ENCODE measurements at places on chromosomes 2 and 18.

- DNase-seq: no peak
Observed at GRCh38 chr2:77192811-77193289, 329.3 kb downstream of the LRRTM4 start.

GRCh38 chr2:207160115-207160514, 5.6 kb downstream of the KLF7 start:
- no peak for DNase-seq

DNA sequence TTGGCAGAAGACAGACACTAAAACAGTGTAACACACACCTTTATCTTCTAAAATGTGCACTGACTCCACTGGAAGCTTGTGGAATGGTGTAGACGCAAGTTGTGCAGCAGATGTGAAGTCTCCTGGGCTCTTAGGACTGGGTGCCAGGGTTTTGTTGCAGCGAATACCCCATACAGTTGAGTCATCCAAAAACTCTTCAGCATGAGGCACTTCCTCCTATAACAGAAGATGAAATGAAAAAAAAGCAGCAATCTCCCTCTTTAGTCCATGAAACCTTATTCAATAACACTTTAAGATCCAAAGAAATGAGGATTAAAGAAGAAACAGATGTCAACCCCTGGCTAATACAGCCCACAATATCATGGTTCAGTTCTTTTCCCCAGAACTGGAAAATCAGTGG, 22.2 kb downstream of the BUB1 start:
- no peak for DNase-seq

DNA sequence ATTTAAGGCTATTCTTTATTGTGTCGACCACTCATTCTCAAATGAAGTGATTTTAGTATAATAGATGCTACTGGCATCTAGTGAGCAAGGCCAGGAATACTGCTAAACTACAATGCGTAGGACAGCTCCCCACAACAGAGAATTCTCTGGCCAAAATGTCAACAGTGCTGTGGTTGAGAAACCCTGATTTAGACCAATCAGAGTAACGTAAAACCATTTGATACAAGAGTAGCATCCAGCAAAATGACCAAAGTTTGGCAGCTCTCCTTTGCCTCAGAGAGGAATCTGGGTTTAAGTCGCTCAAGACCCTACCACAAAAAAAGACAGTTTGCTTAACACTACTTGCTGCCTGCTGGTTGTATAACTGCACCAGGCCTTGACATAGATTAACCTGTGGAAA, 37.0 kb upstream of the TTN start:
- no peak for DNase-seq

DNA sequence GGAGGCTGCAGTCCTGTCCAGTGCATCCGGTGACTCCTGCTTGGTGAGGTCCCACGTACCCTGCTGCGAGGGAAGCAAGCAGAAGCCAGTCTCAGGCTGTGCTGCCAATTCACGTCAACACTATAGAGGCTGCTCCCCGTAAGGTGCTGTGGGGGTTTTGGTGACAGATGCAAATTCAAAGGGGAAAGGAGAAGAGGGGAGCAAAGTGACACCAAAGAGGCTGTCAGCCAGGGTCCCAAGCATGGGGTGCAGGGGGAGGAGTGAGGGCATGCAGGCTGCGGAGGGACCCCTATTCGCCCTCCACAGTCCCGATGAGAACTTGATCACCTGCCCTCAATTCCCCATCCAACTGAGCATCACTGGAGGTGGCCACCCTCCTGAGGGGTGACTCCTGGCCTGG, 179.4 kb upstream of the HS6ST1 start:
- no peak for DNase-seq

GRCh38 chr2:206728277-206729199, 10.3 kb upstream of the DYTN start:
- DNase-seq: no peak

DNA sequence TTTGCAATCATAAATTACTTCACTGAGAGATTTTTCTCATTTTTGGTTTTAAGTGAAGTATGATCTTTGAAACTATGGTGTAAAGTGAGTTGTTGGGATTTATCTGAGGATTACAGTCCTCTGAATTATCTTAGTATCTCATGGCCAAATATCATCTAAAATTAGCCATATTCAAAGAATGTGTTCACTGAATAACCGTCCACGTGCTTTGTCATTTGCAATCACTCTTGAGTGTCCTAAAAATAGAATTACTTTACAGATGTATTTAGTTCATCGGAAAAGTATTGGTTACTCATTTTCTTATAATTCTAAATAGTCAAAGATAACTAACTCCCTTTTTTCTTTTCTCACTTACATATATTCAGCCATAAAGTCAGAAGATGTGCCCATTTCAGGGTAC, 141.2 kb downstream of the RTN4 start:
- no peak for DNase-seq

GRCh38 chr18:25066516-25066915, 285.4 kb downstream of the ZNF521 start:
- DNase-seq: no peak

- DNase-seq: no peak
Observed at GRCh38 chr2:198595721-198596120, 791.3 kb downstream of the PLCL1 start.
